Activated naive CD4-positive, alpha-beta T cell treated with Interleukin-2 at 50 U/mL for 16 hours (primary cell): ENCODE measurements at places on chromosomes 13 and 19.
A peak's percentile ranks its signal among the peaks of the same experiment; 100 is the strongest.

DNA sequence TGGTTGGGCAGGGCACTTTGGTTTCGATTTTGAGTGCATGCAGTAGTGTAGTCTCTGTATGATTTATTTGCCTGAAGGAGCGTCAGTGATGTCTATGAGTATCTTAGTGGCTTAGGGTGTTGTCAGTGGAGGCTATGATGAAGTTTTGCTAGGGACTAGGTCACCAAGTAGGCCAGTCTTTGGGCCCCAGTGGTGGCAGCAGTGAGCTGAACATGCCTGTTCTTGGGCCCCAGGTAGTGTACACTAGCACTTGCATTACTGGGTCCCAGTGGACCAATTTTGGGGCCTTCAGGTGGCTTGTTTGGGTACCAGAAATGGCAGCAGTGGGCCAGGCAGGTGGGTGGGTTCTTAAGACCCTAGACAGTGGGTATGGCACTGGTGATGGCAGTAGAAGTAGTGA is 598.7 kb upstream of the SPRY2 start:
- no peak for DNase-seq

GRCh38 chr19:7762719-7763293 is at the start of gene CLEC4M:
Gene CLEC4M, plus strand, starts transcription at chr19:7763243. Its CDS starts 24 bp downstream, at chr19:7763267.
- DNase-seq: no peak

- DNase-seq: no peak
Measured at GRCh38 chr13:74221752-74222151, 87.5 kb upstream of the KLF12 start.

GRCh38 chr13:51330791-51331190 is 8.7 kb upstream of the SERPINE3 start:
- DNase-seq: no peak

DNA sequence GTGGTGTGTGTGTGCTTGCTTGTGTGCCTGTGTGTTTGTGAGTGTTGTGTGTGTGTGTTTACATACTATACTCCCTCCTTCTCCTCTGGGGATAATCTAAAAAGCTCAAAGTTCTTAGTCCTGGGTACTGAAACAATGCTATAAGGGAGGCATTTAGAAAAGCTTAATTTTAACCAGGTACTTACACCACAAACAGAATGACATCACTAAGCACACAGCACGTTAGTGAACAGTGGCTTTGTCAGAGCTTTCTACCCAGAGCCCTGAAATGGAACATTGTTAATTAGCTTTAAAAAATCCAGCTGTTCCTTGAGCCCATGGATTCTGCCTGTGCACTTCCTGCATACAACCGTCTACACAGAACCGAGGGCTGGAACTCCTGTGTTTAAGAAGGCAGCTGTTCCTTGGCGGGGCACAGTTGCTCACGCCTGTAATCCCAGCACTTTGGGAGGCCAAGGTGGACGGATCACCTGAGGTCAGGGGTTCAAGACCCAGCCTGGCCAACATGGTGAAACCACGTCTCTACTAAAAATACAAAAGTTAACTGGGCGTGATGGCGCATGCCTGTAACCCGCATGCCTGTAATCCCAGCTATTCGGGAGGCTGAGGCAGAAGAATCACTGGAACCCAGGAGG is 69.6 kb upstream of the RNF113B start:
- DNase-seq: no peak

DNA sequence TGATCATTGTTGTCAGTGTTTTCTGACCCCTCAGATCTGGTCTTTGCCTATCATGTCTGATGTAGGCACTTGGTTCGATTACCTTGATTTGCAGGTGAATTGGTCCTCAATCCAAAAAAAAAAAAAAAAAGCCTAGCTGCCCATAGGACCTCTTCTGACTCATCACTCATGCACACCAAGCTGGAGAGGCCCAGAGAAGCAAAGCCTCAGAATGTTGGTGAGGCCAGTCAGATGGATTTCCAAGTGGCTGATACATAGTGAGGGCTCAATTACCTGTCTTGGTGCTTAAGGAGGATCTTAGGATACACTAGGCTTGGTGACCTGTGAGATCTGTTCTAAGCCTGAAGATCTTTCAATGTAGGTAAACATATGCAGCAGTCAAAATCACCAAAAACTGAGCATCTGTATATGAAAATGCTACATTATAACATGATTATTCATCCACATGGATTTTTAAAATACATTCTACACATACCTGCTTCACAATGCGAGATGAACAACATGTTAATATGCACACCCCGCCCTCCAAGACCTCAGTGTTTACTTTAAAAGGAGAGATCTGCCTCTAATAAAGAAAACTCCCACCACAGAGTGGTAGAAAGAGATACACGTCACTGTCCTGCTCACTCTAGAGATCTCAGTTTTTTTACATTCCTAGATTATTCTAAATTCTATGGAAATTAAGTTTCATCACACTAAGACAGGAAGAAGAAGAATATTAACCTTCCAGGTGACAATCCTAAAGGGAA is 79.9 kb upstream of the RAP2A start:
- DNase-seq: no peak

- DNase-seq: no peak
Measured at GRCh38 chr13:98885600-98885999, 92.3 kb downstream of the DOCK9 start.

DNA sequence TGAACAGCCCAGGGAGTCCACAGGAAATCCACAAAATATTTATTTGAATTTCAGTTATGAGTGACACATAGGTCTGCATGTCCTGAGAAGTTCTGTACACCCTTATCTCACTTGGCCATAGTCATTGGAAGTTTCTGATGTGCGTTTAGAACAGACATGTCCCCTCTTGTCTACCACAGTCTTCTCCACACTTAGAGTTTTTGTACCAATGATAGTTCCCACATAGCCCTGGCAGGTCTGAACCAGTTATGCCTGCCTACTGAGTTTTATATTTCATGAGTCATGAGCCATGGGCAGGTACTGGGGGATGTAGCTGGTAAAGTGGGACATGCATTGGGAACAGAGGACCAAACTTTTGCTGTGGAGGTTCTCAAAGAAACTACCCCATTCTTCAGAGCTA is 11.3 kb downstream of the ZNF132 start:
- no peak for DNase-seq

DNA sequence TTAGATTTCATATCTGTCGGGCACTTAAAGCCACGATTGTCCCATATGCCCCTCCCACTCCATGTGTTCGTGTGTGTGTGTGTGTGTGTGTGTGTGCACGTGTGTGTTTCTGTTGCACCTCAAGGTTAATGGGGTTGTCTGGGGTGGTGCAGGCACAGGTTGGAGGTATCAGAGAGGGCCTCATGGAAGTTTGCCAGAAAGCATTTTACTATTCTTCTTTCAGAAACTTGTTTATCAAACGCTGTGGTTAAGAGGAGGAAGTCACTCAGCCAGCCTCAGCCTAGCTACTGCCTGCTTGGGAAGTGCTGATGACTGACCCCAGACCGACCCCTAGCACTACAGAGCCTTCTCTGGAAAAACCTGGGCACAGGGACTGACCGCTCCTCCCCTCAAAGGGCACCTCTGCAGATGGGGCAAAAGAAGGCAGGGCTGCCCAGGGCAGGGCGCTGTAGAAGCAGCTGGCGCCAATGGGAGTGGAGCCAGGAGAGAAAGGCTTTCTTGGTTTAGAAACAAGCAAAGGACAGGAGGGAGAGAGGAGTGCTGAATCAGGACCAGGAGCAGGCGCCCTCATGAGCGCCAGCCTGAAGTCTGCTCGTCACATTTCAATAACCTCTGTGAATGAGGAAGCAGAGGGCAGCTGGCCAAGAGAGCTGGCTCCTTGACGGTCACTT is 3.9 kb downstream of the SIAH3 start:
- peak; percentile 17 for DNase-seq

GRCh38 chr13:44133626-44134025 is 240.0 kb upstream of the SERP2 start:
- DNase-seq: no peak

GRCh38 chr19:47353307-47353712 is 4.2 kb downstream of the DHX34 start:
- DNase-seq: no peak

DNA sequence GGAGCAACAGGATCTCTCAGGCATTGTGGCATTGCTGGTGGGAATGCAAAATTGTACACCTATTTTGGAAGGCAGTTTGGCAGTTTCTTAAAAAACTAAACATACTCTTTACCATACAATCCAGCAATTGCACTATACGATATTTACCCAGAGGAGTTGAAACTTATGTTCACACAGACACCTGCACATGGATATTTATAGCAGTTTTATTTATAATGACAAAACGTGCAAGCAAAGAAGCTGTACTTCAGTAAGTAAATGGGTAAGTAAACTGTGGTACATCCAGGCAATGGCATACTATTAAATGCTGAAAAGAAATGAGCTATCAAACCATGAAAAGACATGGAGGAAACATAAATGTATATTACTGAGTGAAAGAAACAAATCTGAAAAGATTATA is 71.6 kb upstream of the UBAC2 start:
- no peak for DNase-seq
